HT1080 (cell line): ENCODE measurements at places on chromosomes 5 and 9.
A peak's percentile ranks its signal among the peaks of the same experiment; 100 is the strongest.

DNA sequence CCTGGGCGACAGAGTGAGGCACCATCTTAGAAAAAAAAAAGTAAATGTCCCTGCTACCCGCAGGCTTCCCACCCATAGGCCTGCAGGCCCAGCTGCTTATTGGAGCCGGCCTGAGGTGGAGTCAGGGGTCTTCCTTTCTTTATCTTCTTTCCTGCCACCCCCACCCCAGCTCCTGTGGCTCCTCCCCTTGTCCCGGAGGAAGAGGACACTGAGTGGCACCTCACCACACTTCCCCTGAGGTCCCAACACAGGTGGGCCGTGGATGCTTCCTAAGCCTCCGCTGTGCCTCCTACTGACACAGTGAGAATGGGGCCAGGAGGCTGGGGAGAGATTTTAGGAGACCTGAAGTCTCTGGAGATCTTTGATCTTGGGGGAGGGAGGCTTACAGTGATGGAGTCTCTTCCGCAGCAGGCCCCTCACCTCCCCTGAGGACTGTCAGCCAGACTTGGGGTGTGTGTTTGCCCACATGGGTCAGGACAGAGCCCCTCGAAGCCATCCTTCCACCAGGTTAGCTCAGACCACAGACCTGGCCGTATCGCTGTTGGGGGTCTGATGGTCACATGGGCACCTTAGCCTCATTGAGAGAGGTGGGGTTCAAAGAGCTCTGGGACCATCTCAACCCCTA lies 135.4 kb upstream of the IER5L start:
- DNase-seq = no peak

GRCh38 chr9:106862110-106862820 lies 701 bp upstream of the ZNF462 start:
- DNase-seq = no peak

DNA sequence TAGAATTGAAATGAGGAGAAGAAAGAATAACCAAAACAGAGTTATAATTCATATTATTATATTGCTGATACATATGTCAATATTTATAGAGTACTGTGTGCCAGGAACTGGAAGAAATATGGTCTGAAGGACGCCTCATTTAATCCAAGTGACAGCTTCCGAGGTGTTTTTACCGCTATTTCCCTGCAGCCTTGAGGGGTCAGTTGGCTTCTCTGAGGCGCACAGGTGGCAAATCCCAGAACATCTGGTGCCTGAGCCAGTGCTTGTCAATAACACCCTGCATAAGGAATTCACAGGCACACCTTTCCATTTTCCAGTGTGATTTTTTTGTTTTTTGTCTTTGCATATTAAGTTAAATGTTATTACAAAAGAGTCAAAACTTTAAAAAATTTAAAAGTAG lies 43.3 kb upstream of the CTSL start:
- DNase-seq = no peak

DNA sequence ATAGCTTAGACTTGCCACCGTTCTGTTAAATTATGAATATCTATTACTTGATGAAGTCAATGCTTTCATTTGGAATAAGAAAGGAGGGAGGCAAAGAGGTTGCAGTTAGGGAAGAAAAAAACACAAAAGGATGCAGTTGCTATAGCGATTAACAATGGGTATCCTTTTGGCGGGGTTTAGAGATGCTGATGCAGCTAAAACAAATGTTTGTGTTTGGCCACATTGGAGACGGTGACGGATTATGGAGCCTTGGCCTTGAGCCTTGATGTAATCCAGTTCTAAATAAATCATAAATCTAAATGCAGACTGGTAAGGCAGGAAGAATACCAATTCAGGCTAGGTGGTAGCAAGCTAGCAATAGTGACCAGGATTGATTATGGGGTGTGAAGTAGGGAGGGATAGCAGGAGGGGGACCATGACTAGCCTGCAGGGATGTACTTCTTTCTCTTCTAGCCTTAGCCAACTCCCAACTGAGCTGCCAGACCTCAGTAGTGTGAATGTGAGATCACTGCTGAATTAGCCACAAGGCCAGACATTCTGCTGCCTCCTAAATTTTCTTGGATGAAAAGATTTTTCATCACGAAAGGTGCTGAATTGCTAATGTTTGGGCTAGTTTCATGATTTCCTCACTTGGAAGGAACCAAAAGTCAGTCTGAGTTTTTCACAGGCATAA lies 160.3 kb downstream of the TLR4 start:
- DNase-seq = no peak

- no peak for DNase-seq
Measured at GRCh38 chr9:450057-450456, 235.4 kb downstream of the DOCK8 start.

GRCh38 chr5:95445442-95445841 lies 54.3 kb downstream of the FAM81B start:
- DNase-seq = no peak

- no peak for DNase-seq
Measured at GRCh38 chr5:176152191-176152929, 85.9 kb upstream of the SIMC1 start.

GRCh38 chr5:38994324-38994927 lies 79.8 kb downstream of the RICTOR start:
- DNase-seq = peak; percentile 80

DNA sequence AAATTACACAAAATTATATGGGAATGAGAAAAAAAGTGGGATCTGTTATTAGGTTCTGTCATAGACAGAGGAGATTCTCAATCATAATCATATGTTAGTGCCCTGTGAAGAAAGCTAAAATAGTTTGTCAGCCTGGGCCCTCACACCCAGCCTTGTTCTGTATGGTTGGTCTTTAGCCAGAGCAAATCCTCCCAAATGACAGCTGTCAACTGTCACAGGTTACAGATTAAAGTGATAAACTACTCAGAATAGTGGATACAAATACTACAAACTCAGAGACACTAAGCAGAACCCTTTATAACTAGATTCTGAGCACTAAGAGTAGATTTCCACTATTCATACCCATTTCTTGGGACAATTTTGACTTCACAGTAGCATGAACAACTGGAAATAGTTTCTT lies 405.0 kb upstream of the MEF2C start:
- no peak for DNase-seq

- DNase-seq = peak; percentile 55
Measured at GRCh38 chr5:10460252-10460906, 18.7 kb downstream of the ROPN1L start.

GRCh38 chr5:157545610-157546310 lies 29.8 kb downstream of the ADAM19 start:
- no peak for DNase-seq

DNA sequence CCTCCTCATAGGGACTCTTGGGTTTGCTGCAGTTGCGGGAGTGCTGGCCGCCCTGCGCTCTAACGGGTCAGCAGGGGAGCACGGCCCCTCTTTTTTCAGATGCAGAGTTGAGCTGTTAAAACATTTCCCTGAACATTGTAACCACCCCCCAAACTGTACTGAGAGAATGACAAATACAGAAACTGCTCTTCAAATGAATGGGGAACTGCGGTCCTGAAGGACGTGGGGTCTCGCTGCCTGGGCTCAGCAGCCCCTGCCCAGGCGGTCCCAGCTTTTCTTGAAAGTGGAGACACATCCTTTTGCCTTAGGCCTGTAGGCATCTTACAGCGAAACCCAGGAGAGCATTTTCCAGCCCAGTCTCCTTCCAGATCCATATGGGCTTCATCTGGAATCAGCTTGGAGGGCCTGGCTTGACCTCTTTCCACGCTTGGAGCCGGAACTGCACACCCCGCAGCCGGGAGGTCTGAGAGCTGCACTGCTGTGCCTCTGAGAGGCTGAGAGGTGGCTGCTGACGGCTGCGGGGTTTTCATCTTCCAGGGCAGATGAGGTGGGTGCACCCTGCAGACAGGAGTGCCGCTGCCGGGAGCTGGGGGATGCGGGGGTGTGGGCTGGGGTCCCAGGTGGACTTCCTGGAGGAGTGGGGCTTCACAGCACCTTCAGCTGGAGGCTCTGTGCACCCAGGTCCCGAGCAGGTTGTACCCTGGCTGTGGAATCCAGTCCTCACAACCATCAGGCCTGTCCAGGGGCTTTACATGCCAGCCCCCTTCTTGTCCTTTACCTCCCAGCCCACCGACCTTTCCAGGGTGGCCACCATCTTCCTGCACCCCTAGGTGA lies 1.2 kb upstream of the AGPAT2 start:
- no peak for DNase-seq

DNA sequence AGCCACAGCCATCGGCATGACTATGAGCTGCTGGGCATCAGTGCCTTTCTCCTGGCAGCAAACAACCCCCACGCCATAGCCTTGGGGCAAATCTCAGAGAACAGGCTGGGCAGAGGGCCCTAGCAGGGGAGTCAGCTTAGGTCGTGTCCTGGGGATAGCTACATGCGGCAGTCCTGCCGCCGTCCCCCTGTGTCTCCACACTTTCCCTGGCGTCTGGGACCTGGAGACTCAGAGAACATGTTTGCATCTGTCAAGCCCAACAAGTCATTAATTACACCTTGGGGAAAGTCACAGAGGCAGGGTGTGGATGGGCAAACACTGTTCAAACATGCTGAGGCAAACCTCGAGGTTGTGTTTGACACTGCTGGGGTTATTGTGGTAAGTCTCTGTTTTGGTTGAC lies 123.6 kb downstream of the C5orf15 start:
- DNase-seq = no peak

DNA sequence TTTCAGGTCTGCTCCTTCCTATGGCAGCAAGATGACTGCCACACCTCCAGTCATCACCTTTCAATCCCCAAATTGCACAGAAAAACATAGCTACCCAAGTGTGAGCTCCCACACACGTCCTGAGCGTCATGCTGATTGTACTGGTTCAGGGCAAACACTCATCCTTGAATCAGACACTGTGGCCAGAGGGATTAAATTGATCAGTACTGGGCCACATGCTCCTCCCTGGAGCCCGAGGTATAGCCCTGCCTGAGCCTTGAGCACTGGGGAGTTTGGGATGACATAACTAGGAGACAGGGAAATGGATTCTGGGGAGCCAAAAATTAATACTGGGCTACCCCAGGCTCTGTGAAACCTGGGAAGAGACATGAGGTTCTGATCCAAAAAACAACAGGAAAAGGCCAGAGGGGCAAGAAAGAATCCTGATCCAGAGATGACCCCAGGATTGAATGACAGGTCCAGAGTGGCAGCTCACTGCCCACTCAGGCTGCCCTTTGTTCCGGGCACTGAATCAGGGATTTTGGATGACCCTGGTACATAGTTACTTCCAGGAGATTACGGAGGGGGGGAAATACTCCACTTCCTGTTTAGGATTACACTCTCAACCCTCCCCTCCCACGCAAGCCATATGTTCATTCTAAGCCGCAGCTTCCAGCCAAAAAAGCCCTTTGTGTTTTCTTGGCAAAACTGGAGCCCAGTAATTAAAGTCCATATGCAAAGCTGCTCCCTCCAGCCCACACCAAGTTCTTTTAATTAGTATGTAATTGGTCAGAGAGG lies 141.6 kb upstream of the SPRY4 start:
- DNase-seq = no peak

GRCh38 chr9:91376239-91376638 lies 14.5 kb upstream of the AUH start:
- DNase-seq = no peak

- DNase-seq = no peak
Measured at GRCh38 chr9:113475031-113475430, 11.5 kb downstream of the RGS3 start.

DNA sequence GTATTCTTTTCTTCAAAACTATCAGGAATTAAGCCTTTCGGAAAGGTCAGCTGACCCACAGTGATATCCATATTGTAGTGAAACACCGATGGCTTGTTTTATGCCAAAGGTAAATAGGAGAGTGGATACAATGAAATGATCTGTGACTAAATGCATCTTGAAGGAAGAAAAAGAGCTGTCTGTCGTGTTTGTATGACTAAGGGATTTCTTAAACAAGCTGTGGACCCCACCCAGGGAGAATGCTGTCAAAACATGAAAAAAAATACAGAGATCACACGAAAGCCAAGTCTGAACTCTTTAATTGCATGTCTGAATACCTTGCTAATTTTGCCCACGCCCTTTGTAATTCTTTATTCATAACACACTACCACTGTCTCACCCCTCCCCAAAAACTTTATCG lies 286.4 kb upstream of the WWC1 start:
- DNase-seq = no peak

DNA sequence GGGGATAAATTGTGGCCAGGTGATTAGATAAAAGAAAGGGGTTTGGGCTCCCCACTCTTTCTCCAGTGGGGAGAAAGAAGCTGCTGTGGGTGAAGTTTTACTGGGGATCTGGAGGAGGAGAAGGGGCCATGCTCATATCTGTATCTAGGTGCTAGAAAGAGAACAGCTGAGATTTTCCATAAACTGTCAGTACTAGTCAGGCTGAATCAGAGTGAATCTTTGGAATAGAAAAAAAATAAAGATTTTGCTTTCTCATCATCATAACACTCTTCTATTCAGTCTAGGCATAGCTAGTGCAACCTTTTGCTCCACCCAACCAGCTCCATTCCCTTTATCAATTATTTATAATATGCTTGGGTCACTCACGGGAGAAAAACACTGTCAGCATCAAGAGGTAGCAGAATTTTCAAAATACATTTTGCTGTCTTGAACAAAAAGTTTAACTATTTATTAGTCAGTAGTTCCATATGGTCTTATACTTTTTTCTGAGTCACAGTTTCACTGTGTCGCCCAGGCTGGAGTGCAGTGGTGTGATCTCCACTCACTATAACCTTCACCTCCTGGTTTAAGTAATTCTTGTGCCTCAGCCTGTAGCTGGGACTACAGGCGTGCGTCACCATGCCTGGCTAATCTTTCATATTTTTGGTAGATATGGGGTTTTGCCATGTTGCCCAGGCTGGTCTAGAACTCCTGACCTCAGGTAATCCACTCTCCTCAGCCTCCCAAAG lies 21.3 kb upstream of the ERMP1 start:
- DNase-seq = no peak

GRCh38 chr5:138874241-138874640 lies 894 bp downstream of the LRRTM2 start:
- peak; percentile 29 for DNase-seq

GRCh38 chr9:14418301-14418940 lies 104.5 kb upstream of the NFIB start:
- no peak for DNase-seq

- DNase-seq = peak; percentile 43
Measured at GRCh38 chr9:105842023-105842644, 147.8 kb downstream of the TMEM38B start.

DNA sequence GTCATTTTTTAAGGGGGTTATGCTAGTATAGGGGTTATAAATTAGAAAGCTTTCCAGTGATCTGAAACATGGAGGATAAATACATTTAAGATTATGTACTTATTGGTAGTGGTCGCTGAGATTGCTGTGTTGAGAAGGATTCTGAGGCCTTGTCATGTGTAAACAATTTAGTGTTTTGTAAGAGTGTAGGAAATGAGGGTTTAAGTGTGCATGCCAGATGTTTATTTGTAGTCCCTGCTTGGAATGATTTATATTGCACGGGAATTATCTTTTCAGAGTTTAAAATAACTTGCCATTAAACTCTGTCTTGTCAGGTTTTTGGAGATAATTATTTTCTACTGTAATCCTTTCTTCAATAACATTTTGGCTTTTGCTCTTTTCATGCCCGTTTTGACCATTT lies 19.4 kb downstream of the ZNF618 start:
- DNase-seq = no peak

DNA sequence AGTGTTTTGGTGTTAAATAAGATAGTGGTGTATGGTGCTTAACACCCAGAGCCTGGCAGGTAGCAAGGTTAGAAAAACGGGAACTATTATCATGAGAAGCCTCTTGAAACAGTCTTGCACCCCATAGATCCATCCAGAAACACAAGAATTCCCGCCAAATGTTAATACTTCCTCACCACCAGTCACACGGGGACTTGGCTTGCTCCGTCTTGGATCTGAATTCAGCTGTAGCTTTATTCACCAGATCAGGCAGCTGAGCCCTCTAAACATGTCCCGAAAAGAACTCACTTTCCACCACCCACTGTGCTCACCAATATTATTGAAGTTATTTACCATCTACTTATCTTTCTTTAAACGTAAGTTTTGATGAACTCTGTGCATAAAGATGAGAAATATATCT lies 101.6 kb upstream of the PTPN3 start:
- no peak for DNase-seq
